T-helper 9 cell (primary cell): ENCODE measurements at places on chromosomes 2 and 18.
A peak's percentile ranks its signal among the peaks of the same experiment; 100 is the strongest.

DNA sequence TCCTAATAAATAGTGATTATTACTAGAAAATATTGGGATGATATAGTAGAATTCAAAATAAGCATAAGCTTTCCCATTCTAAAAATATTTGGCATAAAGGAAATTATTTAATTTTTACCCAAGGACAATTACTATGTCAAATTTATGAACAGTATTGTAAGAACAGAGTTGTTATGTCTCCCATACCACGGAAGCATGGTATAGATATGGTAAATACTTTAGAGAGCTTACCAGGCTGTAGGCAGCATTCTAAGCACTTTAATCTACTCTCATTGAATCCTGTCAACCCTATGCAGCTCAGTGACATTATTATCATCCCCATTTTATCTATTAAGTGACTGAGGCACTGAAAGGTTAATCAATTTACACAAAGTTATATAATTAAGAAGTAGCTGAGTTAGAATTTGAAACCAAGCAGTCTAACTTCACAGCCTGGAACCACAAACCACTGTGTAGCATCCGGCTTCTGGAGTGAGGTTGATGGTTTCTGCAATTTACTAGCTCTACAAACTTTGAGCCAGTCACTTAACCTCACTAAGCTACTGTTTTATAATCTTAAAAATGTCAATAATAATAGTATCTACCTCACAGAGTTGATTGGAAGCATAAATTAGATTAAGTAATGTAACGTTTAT lies 323.7 kb downstream of the ARHGAP15 start:
- peak; percentile 26 for DNase-seq

DNA sequence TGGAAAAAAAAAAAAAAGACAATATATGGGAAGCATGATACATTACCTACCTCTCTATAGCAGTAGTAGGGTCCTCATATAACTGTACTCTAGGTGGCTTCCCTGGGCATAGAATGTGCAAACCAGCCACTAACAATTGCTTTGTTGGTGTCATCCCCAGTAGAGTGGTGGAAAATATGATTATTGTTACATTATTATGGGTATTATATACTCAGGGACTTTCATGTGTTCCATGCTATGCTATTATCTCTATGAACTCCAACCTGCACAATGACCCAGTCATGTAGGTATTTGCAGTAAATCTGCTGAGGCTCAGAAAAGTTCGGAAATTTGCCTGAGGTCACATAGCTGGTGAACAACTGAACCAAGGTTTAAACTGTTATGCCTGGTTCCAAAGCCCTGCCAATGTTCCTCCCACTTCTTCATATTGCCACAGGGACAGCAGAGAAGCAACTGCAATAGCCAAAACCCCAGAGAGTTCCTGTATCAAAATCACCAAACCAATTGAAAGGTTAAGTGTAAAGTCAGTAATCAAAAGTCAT lies 52.6 kb upstream of the MAP4K4 start:
- no peak for DNase-seq

DNA sequence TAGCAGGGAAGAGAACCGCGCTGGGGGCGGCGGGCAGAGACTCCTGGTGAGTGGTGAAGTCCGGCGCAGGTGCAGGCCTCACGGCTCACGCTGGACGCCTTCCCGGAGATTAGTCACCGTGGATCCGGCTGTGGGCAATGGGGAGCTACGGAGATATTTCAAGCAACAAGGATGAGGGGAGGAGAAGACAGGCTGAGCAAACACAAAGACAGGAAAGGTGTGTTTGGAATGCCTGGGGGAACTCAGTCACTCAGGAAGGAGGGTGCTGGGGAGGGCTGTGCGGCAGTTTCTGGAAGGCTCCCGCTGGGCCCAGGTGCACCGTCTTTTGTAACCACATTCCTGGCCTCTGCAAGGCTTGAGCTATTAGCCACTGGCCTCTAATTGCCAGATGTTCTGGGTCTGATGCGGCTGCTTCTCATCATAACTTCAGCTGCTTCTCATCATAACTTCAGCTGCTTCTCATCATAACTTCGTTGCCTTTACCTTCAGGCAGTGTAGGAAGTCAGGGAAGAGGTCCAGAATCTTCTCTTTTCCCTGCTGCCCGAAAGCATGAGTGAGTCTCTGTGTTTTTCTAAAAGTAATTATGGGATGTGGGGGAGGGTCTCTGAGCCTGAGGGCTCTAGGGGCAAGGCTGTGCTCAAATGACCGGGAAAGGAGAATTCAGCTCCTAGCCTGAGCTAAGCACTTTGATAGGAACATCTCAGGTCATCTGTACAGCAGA lies 118.9 kb downstream of the PXDN start:
- no peak for DNase-seq

- no peak for DNase-seq
Observed at GRCh38 chr2:98341241-98341640, 5.0 kb upstream of the CNGA3 start.
